ENCODE measurements at places on chromosomes 12 and 14.

DNA sequence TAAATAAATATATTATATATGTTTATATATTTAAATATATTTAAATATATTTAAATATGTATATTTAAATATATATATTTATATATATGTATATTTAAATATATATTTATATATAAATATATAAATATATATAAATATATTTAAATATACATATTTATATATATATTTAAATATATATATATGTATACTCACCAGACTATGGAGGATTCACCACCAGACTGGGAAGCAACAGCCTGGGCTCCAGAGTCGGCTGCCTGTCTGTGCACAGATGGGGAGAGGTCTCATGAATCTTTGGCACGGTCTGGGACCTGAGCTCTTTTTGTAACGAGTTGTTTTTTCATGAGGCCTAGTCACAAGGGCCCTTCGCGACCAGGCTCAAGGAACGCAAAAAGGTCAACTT is 21.3 kb downstream of the NOC4L start:
- DNase-seq: no peak

GRCh38 chr12:8088574-8088973 is 6.5 kb downstream of the NECAP1 start:
- DNase-seq: peak; percentile 44

DNA sequence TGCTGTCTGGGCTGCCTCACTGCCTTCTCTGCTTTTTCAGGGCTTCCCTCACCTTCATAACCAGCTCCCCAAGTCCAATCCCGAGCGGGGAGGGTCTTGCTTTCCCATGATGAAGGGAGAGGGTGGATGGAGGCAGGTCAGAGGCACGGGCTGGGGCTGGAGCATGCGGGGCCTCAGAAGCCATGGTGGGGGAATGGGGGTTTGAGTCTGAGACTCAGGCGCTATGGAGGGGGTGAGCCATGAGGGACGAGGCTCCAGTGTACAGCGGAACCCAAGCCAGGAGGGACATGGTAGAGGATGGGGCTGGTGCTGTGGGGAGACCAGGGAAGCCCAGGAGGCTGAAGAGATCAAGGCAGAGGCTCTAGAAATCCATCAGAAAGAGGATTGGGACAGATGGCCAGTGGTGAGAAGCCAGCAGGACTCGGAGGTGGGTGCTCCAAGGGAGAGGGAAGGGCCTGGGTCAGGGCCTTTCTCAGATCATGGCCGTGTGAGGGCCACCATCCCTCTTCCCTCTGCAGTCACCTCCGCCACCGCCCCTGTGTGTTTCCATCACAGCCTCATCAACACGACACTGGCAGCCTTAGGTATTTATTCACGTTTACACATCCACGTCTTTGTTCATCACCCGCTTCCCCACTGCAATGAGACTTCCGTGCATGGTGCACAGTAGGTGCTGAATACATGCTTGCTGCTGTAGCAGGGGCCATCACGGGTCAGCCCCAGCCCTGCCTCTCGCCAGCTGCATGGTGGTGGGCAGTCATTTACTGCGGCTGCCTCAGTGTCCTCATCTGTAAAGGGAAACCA is 144.7 kb downstream of the ADGRD1 start:
- DNase-seq: no peak

GRCh38 chr12:53963434-53964314 is 9.0 kb downstream of the HOXC12 start:
- no peak for DNase-seq

GRCh38 chr12:1929241-1929984 is 11.0 kb upstream of the CACNA2D4 start:
- no peak for DNase-seq

GRCh38 chr12:46825591-46826414 is at the start of gene SLC38A4:
TSS of gene SLC38A4 (minus strand) at chr12:46825997. CDS start at chr12:46793071, 32,926 bp downstream.
- DNase-seq: no peak

- no peak for DNase-seq
Measured at GRCh38 chr12:49037111-49037946, 18.8 kb upstream of the PRKAG1 start.

DNA sequence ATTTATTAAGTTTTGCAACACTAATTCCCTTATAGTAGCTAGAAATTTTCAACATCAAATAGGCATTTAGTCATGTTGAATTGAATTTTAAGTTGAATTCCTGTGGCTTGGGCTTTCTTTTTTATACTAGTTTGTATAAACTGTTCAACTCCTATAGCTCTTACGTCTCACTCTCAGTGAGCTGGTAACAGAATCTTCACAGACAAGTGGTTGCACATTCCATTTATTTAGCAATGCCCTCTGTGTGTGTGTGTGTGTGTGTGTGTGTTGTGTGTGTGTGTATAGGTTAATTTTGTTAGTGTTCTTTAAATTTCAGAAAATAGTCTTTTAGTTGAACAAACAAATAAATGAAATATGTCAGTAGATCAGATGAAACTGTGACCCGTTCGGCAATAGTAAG is 425.0 kb downstream of the NPAS3 start:
- DNase-seq: no peak

- no peak for DNase-seq
Measured at GRCh38 chr12:904010-904414, 45.5 kb downstream of the RAD52 start.

DNA sequence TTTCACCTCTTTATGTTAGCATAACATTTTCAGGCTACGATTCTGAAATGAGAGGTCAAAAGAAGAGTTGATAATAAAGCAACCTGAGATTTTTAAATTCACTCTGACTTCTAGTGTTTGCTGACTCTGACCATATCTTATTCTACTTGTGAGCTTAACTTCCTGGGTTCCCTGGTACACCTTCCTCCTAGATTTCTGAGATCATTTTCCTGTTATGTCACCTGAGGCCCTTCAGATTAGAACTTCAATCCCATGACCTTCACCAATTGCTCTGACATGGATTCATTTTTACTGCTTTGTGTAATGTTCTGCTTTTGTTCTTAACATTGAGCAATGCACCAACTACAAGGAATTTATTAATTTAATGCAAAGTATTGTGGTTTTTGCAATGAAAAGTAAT is 542.9 kb upstream of the FLRT2 start:
- no peak for DNase-seq

DNA sequence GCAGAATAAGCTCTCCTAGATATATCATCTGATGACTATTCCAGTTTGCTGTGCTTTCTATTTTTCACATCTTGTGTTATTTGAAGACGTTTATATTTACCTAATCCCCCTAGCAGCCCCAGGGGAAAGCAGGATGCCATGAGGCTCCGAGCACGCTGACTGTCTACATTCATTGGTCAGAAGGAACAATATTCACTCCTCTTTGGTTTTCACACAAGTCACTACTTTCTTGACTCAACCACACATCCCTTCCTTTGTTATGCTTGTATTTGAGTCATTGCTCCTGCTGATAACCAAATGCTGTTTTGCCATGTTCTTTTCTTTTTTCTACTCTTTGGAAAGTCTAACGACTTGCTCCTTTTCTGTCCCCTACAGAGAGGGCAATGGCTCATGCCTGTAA is 86.5 kb upstream of the SLC38A2 start:
- DNase-seq: no peak

DNA sequence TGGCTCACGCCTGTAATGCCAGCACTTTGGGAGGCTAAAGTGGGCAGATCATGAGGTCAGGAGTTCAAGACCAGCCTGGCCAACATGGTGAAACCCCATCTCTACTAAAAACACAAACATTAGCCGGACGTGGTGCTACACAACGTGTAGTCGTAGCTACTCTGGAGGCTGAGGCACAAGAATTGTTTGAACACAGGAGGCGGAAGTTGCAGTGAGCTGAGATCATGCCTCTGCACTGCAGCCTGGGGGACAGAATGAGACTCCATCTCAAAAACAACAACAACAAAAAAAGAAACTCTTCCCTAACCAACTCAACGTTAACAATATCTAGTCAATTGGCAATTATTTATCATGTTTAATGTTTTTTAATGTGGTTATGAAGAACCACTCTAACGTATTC is 89.3 kb downstream of the EPS8 start:
- DNase-seq: no peak

- no peak for DNase-seq
Measured at GRCh38 chr12:57474862-57475261, 4.8 kb downstream of the ARHGAP9 start.

- no peak for DNase-seq
Measured at GRCh38 chr14:35504260-35504659, 29.7 kb upstream of the INSM2 start.

- DNase-seq: no peak
Measured at GRCh38 chr14:77710364-77710763, 2.5 kb downstream of the SLIRP start.

GRCh38 chr14:24398293-24398652 is 530 bp upstream of the NYNRIN start:
- no peak for DNase-seq

DNA sequence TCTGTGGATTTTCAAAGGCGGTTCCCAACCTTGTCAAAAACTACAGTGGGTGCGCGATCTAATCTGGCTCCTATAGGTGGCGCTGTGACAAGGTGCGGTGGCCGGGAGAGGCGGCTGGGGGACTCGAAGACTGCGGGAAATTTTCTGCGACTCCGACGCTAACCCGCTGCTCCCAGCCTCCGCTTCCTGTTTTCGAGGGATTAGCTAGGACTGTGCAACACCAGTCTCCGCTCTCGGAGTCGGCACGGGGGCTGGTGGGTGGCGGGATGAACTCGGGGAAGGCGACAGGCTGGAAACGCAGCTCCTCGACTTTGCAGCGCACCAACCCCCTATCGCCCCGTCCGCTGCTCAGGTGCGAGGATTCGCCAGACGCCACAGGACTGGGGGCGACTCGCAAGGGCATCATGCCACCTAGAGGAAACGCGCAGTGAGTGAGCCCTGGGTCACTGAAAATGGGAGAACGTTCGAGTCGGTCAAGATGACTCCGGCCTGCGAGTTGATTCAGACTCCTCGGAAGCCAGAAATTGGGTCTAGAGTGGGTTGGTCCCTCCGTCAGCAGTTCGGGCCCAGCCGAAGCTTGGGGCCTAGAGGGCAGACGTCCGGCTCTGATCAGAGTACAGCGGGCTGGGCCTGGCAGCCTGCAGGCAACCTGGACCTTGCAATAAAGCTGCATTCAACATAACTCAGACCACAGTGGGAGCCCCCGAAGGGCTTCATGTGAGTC is 5.5 kb upstream of the PAX9 start:
- DNase-seq: peak; percentile 19

DNA sequence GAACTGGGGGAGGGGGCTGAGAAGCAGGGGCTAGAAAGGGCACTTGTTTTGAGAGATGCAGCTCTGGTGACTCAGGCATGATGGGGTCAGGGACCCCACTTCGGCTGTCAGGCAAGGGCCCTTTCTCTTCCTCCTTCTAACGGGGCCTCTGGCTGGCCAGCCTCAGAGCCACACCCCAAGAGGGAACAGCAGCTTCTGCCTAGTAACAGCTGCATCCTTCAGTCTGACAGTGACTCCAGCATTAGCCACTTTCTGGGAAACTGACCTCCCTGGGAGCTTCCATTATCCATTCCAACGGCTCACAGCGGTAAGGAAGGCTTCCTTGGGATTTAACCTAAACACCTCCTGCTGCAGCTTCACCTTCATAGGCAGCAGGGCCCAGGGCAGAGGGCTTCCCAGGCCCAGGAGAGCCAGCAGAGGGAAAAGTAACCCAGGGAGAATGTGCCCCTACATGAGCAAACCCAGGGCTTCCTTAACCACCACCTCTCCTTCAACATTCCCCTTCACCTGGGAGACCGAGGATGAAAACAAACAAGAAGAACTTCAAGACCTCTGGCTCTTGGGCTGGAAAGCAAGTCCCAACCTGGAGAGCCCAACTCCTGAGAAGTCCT is 2.7 kb downstream of the NCKAP5L start:
- DNase-seq: no peak

- DNase-seq: no peak
Measured at GRCh38 chr14:21088687-21089086, 9.8 kb downstream of the ZNF219 start.

DNA sequence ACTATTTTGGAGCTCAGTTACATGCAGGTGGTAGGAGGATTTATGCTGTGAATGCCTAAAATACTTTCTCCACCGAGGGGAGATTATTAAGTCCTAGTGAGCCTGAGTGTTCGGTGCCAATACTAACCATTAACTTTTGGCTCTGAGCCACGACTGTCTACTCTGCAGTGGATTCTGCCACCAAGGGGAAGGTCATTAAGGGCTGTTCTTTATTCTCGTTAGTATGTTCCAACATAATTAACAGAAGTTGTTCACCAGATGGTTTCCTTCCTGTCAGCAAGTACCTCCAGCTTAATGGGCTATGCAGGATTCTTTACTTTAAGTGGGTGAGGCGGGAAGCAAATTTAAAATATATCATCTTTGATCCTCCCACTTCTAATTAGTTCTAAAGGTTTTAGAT is 326.3 kb downstream of the BMP4 start:
- DNase-seq: no peak

DNA sequence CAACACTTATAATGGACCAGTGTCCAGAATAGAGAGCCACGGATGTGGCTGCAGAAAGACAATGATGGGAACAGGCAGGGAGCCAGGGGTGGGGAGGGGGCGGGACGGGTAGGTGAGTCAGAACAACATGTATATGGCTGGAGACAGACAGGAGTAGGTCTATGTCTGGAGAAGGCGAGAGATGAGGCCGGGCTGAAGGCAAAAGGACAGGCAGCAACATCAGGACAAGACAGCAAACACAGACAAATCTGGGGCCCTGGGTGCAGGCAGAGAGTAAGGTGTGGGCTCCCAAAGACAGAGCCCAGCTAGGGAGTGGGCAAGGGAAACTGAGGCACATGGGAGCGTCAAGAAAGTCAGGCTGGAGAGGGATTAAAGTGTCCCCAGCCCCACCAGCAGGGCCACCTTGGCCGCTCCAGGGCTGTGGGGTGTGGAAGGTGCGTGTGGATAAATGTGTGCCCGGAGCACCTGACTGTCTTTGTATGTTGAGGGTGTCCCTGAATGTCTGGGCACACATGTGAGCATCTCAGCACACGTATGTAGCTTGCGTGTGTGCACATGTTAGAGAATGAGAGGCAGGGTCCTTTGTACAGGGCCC is 44.1 kb downstream of the FAM222A start:
- no peak for DNase-seq

DNA sequence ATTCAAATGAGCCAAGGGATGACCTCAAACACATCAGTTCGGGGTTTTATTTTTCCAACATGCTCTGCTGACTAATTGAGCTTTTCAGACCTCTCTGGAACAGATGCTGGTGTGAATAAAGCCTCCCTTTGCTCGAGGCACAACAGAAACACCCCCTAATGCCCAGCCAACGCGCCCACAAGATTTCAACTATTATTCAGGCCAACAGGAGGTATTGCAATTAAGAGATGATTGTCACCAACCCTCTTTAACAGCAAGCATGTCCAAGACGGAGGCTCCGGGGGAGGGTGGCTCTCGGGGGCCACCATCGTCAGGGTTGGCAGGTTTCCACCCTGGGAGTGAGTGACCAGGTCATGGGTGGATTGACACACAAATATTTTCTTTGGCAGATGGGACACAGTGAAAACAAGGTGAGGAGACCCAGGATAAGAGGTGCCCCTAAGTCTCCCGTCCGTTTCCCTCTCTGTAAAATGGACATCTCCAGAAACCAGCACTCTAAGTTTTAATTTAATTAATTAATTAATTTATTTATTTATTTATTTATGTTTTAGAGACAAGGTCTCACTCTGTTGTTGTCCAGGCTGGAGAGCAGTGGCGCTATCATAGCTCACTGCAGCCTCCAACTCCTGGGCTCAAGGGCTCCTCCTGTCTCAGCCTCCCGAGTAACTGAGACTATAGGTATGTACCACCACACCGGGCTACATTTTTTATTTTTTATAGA is 56.1 kb downstream of the MAP1LC3B2 start:
- DNase-seq: no peak

GRCh38 chr14:89486505-89486904 is 69.5 kb upstream of the FOXN3 start:
- DNase-seq: no peak
